ENCODE measurements at places on chromosomes 13 and 19. TPM values are rescaled to one million over a fixed set of nuclear protein-coding genes. Genes with fewer than 3 reads are reported as not detected.

- no peak for DNase-seq
These were observed 119.4 kb downstream of the SLC7A1 start for GRCh38 chr13:29476046-29476445.

- DNase-seq: no peak
These were observed 696.3 kb upstream of the SLC10A2 start for GRCh38 chr13:103762523-103762922.

DNA sequence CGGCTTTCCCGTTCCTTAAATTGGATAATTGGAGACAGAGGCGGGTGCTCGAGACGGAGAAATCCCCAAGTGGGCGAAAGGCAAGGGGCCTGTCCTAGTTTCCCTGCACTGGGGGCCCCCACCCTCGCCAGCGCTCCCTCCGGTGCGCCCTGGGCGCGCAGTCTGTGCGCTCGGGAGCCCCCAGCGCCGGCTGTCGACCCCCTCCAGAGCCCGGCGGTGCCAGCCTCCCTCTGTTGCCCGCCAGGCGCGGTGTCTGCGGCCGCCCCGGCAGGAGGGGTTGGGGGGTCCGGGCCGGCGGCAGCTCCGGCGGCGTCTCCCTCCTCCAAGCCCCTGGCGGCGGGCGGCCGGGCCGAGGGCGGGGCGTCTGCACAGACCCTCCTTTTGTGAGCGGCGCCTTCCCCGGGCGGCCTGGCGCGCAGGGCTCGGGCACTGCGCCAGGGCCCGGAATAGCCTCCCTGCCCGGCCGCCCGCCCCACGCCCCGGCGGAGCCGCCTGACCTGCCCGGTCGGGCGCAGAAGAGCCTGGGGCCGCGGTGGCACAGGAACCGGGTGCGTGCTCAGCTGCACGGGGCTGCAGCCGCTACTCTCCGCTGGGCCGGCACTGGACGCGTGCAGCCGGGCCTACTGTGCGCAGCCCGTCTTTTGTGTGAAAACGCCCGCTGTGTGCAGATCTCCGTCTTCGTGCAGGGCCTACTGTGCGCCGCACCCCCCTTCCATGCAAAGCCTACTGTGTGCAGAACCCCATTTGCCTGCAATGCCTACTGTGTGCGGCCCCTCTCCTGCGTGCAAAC is 13.2 kb downstream of the GADD45B start:
- DNase-seq: no peak

GRCh38 chr19:31013384-31014020 is 335.7 kb downstream of the TSHZ3 start:
- no peak for DNase-seq

- no peak for DNase-seq
These were observed 150.7 kb upstream of the WASF3 start for GRCh38 chr13:26406791-26407190.

DNA sequence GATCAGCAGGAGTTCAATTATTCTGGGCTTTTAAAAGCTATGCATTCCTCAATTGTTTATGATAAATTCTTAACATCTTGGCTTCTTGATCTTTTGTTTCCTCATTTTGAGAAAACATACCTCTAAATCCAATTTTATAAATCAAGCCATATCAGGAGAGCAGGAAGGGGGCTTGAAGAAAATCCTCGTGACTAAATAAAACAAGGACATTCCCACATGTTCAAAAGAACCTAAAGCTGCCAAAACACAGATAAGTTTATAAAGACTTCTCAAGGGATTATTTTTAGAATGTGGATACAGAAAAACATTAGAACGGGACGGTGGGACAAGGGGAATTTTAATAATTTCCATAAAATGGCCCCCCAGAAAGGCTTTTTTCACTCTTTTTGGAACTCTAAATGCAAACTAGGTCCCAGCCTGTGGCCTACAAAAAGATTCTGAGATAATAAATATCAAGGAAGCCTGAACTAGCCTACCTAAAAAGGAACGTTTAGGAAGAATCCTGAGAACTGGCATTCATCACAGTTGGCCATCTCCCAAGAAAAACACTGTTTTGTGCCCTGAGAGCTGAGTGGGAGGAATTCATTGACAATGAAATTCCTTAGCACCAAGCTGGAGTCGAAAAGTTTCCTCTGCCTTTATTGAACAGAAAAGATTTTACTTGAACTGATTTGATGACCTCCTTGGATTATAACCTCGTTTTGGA is 30.1 kb downstream of the ZAR1L start:
- peak; percentile 39 for DNase-seq

KIR2DL1 gene
- polyA plus RNA-seq: not detected

PTH2 gene
- polyA plus RNA-seq: not detected

ADAT3 gene
- 0.56 TPM for polyA plus RNA-seq

DNA sequence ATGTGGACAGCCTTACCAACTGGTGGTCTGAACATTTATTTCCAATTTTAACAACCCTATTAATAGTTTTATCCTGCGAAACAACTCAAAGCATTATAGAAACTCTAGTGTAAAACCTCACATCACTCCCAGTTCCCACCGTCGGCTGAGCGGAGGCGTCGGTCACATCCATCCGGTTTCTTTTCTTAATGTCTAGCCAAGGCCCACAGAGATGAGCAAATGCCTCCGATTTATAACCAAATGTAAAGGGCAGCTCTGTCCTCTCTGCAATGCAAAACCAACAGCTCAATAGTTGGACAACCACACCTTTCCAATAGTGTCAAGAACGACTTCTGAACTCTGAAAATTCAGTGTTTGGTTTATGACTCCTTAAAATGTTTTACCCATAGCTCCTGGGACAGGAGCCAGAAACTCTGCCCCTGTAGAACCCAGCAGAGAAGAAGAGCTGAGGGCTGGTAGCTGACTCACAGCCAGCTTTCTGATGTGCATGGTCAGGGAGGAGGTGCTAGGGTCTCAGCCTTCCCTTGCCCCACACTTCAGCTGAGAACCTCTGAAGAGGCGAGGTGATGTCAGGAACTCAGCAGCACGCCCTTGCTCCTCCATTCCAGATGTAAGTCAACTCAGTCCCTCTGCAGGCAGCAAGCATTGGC is 90.2 kb upstream of the UQCRFS1 start:
- DNase-seq: no peak

- peak; percentile 43 for DNase-seq
These were observed 809 bp downstream of the MISP start for GRCh38 chr19:751501-752341.

DNA sequence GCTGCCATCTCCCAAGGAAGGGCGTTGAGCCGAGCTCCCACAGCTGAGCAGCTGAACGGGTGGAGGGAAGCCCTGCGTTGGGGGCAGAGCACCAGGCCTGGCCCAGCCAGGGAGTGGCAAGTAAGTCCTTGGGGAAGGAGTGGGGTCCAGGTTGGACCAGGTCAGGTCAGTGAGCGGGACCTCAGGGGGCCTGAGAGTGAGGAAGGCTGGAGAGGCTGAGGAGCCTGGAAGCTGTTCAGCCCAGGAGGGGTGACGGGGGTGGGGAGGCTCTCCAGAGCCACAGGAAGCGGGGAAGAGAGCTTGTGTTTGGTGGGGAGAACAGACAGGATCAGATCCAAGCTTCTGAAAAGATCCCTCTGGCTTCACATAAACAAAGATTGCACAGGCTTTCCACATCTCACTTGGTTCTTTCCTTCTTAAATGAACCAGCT is 55.4 kb upstream of the ATP12A start:
- DNase-seq: no peak

F2RL3 gene
- not detected for polyA plus RNA-seq

GRCh38 chr19:35162471-35163326 is 8.2 kb downstream of the FXYD5 start:
- DNase-seq: no peak

DNA sequence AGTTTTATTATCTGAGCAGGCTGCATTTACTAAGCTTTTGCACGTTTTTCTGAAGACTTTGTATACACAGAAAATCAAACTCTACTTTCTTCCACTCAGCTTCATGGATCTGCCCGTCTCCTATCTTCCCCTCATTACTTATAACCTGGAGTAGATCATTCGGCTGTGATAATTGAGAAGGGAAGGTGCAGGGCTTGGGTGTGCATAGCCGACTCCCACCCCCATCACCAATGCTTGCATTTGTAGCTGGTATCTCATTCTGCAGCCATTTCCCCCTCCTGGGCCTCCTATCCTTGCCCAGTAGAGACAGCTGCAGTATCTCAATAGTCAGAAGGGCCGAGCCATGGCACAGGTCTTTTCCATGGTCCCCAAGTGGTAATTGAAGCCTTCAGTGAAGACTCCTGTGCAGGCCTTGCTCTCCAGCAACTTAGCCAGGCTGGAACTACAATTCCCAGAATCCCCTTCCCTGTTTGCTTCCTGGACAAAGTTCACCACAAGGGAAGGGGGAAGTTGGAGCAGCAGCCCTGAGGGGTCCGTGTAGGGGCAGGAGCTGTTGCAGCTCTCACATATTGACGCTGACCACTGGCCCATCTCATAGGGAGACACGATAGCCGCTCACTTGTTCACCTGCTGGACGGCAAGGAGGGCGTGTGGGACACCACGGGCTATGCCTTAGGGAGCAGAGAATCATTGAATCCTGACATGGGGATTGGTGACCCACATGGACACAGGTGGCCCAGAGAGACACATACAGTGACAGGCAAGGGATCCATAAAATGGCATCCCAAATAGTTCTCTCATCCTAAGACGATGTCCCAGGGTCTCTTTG is 2.1 kb upstream of the SIGLEC8 start:
- no peak for DNase-seq

DNA sequence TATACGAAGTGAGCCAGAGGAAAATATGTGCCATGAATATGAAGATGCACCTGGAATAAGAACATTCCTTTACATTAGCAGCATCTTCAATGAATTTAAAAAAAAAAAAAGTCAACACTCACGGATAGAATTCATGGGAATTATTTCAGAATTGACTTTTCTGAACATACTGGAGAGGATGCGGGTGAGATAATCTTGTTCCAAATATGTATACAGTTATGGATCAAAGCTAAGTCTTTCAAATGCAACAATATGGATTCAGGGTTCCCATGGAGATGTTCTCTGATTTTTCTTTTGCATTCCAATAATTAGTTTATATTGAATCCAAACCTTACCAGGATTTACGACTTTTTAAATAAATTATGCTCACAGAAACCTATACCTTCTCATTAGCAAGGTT is 1660.7 kb downstream of the SLITRK1 start:
- DNase-seq: no peak

SKA3 gene
- 5.9 TPM for polyA plus RNA-seq

DNA sequence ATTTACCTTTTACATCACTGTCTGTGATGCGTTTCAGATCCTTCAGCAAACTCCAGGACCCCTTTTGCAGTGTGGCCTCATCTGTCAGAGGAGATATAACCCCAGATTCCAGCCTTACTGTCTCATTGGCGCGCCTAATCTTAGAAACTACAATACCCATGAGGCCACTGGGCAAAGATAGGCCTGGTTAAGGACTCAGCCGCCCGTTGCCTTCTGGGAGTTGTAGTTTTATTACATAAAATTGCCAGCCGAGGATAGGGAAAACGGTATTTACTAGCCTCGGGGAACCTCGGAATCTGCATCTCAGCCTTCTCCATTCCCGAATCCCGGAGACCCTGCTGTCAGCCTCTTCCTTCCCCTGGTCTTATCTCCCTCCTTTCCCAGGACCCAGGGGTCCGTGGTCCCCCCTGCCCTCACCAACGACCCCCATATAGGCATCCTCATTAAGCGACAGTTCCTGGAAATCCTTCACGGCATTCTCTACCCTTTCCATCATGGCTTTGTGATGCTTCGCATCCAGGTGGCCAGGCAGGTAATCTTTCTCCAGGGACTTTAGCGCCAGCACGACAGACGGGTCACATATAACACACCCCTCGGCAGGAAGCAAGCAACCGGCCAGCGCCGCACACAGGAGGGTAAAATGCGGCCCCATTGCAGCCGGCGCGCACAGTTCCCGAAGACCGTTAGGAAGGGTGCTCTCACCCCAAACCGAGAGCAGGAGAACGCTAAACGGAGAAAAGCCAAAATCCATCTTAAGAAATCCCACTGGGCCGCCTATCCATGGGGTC is 1.3 kb downstream of the IZUMO1 start:
- DNase-seq: no peak

- DNase-seq: no peak
These were observed 11.7 kb upstream of the ZNF14 start for GRCh38 chr19:19744641-19745040.

PRR36 gene
- not detected for polyA plus RNA-seq

DNA sequence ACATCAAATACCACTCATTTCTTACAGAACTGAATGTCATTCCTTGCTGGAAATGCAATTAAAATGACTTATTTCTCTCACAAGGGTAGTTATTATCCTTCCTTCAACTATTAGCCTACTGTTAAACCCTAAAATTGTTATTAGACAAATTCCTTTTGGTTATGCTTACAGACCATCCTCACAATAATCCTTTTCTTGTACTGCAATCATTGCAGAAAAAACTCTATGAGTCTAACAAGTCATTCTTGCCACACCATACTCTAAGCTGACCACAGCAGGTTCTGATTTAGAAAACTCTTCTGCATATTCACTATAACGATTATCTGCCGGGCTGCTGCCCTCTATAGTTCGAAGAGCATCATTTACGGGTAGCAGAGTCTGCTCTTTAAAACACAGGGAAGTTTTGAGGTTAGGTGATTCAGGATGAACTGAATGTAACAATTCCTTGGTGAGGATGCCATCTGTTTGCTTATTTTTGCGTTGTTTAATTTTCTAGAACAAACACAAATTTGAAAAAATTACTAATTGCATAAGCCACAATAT is 38.2 kb downstream of the MTMR6 start:
- DNase-seq: peak; percentile 17

FLT1 gene
- polyA plus RNA-seq: 68.2 TPM

DNA sequence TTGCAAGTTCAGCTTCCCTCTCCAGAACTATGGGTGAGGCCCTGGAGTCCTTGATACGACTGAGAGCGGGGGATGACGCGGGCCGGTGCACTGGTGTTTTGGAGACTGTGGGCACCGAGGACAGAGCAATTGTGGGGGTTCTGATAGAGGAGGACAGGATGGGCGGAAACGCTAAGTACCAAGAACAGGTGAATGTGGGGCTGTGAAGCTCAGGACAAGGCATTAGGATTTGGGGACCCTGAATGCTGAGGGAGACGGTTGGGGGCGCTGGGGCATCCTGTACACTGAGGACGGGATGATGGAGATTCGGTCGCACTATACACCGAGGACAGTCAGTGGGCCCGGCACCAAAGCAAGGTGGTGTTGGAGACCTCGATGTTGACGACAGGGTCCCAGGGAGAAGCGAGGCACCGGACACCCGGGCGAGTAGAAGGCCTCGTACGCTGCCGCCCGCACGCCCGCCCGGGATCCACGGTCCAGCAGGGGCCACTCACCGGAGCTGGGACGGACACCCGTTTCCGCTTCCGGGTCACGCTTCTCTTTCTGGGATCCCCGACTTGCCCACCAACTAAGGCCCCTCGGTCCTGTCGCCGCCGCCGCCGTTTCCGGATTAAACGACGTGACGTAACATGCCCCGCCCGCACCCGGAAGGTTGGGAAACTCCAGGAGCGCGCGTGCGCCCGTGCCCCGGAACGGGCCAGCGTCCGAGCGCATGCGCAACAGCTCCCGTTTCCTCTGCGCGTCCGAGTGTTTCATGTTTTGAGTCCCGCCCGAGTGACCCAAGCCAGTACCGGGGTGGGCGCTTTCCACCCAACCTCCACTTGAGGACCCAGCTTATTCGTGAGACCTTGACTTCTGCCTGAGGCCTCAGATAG is at the start of gene CHMP2A:
CHMP2A (minus strand) TSS at position 612 of the 875 bp plus-strand sequence. CDS start 893 bp downstream, outside the sequence.
- peak; percentile 72 for DNase-seq

- DNase-seq: no peak
These were observed 13.0 kb downstream of the LRFN3 start for GRCh38 chr19:35949131-35949530.

MCOLN1 gene
- polyA plus RNA-seq: 24.6 TPM

GRCh38 chr13:91101381-91101780 is 246.1 kb upstream of the MIR17HG start:
- no peak for DNase-seq

- no peak for DNase-seq
These were observed 9.4 kb upstream of the ZNF428 start for GRCh38 chr19:43628646-43629326.
